NCI-H460 (cell line): ENCODE measurements at places on chromosomes 16 and 17.

GRCh38 chr17:59941131-59941530 lies 23.4 kb downstream of the RNFT1 start:
- no peak for DNase-seq

GRCh38 chr17:57485916-57486881 lies 229.9 kb downstream of the MSI2 start:
- DNase-seq: no peak

DNA sequence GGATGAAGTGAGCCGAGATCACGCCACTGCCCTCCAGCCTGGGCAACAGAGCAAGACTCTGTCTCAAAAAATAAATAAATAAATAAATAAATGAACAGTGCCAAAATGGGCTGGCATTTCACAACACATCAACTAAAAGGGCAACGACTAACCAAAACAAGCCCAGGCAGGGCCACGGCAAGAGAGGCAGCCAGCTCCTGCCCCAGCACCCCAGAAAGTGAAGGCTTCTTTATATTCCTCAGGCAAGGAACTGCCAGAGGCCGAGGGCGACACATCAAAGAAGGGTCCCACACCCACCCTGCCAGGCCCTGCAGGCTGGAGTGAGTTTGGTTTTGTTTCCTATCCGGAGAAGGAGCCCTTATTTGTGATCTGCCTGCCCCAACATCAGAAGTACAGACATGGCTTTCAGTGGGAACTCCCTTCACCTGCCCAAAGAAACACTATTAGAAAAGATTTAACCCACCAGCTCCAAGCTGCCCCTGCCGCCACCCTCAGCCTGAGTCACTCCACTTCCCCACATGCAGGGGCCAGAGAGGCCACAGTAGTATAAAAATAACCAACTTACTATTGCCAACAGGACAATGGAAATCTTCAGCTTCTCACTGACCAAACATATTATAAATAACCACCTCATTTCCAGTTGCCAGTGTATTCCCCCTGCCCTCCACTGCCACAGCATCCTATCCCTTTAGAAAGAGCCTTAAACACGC lies 8.0 kb downstream of the FBXO31 start:
- no peak for DNase-seq

DNA sequence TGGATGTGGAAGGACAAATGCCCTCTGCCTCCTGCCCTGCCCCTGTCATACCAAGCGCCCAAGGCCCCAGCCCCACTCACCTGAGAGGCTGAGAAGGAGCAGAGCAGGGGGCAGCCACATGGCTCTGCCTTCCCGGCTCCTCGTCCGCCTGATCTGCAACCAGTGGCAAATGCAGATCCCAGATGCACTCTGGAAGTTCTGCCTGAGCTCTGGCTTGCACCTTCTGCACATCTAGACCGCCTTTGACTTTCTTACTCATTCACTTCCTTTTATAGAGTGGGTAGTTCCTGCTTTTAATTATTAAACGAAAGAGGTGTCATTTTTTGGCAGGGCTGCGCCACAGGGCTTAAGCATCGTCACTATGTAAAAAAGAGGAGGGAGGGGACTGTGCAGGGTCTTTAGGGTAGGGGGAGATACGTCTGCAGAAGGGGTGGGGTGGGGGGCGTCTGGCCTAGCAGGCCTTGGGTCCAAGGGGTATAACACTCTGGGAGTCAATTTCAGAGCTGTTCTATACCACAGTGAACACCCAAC lies at the start of gene CD300LB:
TSS of gene CD300LB (minus strand) at position 245 of the 531 bp plus-strand sequence. CDS start at position 120, 125 bp downstream.
- DNase-seq: no peak

GRCh38 chr17:62163847-62164246 lies 98.8 kb upstream of the MED13 start:
- no peak for DNase-seq

DNA sequence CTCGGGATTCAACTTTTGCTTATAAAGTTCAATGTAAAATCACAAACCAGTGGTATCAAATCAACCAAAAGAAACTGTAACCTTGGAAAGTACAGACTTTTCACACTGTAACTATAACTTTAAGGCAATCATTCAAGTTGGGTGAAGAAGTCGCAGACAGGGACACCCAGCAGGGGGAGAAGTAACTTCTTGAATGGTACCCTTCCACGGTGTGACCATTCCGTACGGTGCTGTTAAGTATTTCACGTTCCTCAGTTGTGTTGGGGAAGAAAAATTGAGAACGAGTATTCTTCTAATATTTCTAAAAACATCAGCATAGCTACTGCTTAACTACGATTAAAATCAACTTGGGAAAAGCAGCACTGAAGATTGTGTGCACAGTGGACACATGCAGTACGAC lies 55.8 kb downstream of the MYH10 start:
- DNase-seq: no peak

DNA sequence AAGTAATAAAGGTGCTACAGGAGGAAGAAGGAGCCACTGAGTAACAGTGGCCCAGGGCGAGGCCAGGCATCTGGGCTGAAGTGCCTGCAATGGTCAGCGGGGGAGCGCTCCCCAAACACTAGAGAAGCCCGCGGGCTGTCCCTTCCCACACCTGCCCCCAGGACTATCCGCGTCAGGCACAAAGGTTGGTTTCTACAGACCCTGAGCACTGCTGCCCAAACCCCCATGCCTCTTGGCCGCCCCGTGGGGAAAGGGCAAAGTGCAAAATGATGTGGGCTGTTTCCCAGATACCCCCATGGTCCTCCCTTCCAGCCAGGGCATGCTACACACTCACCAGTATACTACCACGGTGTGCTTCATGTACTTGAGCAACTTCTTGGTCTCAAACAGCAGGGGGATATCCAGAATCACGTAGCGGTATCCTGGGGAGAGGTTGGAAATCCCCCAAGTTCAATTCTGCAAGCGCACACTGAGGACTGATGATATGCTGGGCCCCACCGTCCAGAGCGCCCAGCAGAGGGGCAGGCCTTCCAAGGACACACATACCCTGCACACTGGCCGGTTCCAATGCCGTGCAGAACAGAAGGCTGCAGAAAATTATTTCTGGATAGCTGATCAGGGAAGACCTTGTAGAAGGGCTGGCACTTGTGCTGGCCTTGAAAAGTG lies 21.5 kb downstream of the DCAKD start:
- no peak for DNase-seq

DNA sequence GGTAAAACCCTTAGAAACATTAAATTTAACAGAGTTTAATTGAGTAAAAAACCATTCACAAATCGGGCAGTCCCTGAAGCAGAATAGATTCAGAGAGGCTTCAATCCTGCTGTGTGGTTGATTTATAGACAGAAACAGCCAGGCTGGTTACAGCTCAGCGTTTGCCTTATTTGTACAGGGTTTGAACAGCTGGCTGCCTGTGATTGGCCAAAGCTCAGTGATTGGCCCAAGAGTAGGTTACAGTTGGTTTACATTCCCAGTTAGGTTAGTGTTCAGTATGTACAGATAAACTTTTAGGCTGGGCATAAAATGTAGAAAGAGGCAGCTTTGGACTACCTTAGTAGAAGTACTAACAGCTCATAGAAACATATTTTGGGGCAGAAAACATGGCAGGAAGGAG lies 210.4 kb upstream of the ELAC2 start:
- no peak for DNase-seq

GRCh38 chr16:79067600-79067999 lies 532.9 kb downstream of the MAF start:
- DNase-seq: no peak

DNA sequence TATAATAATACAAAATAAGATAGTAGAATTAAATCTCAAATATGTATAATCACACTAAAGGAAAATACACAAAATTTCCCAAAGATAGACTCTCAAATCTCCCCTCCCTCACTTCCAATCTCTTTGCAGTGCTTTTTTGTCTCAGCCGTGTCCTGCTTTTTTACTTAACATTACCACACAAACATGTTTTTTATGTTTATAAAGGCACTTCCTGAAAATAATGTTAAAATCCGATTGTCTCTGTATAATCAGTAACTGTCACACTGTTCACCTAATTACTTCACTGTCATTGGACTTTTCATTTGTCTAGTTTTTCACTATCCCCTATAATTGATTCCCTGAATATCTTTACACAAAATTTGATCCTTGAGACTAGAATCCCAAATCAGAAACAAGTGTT lies 38.2 kb upstream of the ALDH3A2 start:
- DNase-seq: no peak

- no peak for DNase-seq
Measured at GRCh38 chr17:79979816-79980215, 55.9 kb downstream of the TBC1D16 start.

GRCh38 chr17:46851029-46851741 lies at the start of gene WNT9B:
WNT9B (plus strand) TSS chr17:46851583; CDS start chr17:46851639, 56 bp downstream.
- DNase-seq: no peak

DNA sequence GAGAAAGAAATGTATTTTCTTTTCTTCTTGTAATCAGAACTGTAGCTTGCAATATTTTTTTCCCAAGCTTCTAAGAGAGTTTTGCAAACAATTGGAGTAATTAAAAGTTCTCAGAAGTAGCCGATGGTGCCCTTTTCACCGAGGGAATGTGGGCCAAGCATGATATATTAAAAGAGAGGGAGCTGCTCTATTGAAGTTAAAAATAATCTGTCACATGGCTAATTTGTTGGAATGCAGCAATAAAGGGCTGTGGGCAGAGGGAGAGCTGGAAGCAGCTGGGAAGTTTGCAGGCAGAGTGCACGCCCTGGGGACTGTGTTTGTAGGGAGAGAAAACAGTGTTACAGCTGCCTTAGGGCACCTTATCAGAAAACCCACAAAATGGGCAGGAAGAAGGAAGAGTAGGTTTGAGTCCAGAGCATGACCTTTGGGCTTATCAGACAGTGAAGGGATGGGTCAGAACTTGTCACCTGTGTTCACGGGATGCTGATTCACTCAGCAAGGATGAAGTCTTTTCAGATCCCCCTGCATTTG lies 18.5 kb upstream of the TERF2 start:
- no peak for DNase-seq

DNA sequence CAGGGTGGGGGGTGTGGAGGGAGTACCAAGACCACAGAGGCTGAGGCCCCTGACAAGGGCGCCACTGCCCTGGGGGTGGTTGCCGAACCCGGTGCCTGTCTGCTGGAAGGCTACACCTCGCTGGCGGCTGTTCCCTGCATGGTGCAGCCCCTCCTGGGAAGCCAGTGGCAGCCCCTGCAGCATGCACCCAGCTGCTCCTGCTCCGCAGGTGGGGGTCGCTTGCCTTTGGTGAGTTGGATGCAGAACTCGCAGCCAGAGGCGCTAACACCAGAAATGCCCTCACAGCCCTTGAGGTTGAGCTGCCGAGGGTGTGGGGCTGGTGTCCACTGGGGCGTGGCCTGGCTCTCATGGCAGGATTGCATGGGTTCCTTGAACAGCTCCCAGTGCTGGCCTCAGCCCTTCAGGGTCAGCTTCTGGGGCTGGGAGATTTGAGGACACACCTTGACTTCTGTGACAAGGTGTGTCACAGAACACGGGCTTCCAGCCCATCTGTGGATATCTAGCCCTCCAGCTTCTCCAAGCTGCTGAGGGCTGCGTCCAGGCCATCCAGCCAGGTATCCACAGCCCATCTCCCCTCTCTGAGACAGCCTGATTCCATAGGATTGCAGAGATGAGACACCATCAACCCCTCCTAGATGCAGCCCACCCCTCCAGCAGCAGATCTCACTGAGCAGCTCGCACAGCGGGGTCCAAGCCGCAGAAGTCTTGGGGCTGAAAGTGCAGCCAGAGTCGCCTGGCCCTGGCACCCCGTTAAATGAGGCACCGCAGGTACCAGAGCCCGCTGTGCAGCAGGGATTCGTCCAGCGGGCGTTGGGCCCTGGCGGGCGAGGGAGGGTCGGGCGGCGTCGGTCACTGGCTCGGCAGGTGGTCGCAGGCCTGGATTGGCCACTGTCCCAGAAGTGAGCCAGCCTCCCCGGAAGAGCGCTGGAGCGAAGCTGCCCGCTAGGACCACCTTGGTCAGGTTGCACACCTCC lies 586.3 kb downstream of the KCNJ18 start:
- no peak for DNase-seq

DNA sequence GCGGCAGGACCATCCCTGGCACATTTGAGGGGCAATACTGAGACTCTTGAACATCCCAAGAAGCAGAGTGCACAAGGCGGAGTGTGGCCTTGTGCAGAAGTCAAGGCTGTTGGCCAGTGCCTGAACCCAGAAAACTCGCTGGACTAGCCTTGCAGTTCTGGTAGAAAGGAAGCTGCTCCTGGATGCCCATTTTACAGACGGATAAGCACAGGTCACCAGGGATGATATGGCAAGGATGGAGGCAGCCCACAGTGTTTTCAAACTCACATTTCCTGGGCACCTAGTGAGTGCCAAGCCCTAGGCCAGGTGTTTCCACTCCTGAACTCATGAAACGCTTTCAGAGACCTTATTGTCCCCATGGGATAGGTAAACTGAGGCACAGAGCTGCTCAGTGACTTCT lies 1.7 kb upstream of the MAP2K3 start:
- no peak for DNase-seq

DNA sequence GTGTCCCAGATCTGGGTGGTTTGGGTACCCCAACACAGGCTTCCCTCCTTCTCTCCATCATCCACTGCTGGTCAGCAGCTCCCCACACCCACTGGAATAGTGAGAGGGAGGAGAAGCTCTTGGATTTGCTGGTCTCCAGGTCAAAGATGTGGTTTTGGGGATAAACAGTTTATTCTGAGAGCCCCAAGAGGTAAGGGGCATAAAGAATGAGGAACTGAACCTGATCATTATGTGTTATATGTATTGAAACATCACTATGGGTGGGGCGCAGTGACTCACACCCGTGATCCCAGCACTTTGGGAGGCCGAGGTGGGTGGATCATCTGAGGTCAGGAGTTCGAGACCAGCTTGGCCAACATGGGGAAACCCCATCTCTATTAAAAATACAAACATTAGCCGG lies 3.9 kb downstream of the DPEP2 start:
- no peak for DNase-seq
